Muscle of arm (tissue), 14 donors: ENCODE measurements at places on chromosomes 16 and 17. TPM values are rescaled to one million over a fixed set of nuclear protein-coding genes. Genes with fewer than 3 reads are reported as not detected.

KRT36 gene
- not detected for polyA plus RNA-seq

CCL18 gene
- 1.1 TPM for polyA plus RNA-seq

SLC46A1 gene
- polyA plus RNA-seq: 6.9 TPM

ZNF423 gene
- polyA plus RNA-seq: 32.0 TPM

NOXO1 gene
- not detected for polyA plus RNA-seq

SHISA6 gene
- 11.9 TPM for polyA plus RNA-seq

ENPP7 gene
- polyA plus RNA-seq: not detected

GUCY2D gene
- not detected for polyA plus RNA-seq

ATP1B2 gene
- 39.9 TPM for polyA plus RNA-seq

KRTAP4-6 gene
- polyA plus RNA-seq: not detected

FBXO39 gene
- polyA plus RNA-seq: not detected

DHRS7C gene
- 103 TPM for polyA plus RNA-seq

KRTAP2-3 gene
- polyA plus RNA-seq: not detected

KRT27 gene
- not detected for polyA plus RNA-seq

DYNLL2 gene
- 37.1 TPM for polyA plus RNA-seq
